ENCODE measurements at places on chromosomes 6 and 20. TPM values are rescaled to one million over a fixed set of nuclear protein-coding genes. Genes with fewer than 3 reads are reported as not detected.

DNA sequence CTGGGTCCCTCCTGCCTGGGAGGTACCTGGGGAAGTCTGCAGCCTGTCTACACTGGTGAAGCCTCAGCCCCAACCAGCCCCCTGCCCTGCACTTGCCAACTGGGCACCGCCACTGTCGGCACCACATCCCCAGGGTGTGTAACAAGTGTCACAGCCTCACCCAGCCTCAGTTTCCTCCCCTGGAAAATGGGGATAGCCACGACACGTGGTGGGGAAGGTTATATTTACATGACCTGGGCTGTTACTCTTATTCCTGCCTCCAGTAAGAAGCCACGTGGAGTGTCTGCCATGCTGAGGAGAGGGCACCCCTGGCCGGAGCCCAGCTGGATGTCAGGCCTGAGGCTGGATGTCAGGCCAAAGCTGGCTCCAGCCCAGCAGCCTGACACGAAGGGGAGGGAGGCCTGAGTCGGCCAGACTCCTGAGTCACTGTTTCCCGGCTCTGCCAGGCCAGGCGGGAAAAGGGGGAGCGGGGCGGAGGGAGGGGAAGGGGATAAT lies 44.9 kb downstream of the SNAI1 start:
- peak; percentile 60 for DNase-seq

GRCh38 chr6:98416027-98416426 lies 418.3 kb upstream of the POU3F2 start:
- no peak for DNase-seq

DNA sequence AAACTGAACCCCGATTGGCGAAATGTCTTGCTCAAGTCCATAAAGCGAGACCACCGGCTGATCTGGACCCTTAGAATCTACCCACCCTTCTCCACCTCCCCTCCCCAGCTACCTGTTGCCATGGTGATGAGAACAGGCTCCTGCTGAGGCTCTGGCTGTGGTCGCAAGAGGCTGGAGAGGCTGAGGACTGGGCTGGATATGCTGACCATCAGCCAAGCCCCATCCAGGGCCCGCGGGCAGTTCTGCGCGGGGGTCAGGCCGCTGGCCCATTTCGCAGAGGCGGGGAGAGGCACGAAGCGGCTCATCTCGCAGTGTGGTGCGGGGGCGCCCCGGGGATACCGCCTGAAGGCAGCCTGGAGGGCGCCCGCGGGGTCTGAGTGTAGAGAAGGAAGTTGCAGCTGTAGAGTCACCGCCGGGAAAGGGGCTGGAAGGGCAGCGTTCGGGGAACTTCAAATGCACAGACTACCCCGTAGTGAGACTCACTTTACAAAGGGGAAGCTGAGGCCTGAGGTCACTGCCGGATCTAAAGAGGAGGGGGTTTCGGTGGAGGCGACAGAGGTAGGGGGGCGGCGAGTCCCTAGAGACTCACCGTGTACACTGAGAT lies 671 bp downstream of the TAPBP start:
- no peak for DNase-seq

DNA sequence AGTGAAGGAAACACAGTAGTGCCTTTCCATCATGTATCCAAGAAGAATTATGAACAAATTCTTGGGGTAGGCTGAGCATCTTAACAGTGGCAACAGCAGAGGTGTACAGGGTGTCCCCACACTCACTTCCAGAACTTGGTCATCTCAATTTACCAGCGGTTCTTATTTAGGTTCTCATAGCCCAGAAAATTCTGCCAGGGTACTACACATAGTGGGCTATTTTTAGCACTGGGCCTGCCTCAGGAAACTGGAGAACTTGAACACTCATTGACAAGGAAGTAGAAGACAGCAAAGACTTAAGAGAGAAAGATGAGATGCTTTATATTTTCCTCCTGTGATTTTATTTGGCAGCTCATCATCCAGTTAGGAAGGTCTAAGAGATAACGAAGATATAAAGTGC lies 71.8 kb upstream of the PHIP start:
- DNase-seq: no peak

GRCh38 chr20:53365539-53366075 lies 228.0 kb downstream of the ZNF217 start:
- DNase-seq: no peak

DNA sequence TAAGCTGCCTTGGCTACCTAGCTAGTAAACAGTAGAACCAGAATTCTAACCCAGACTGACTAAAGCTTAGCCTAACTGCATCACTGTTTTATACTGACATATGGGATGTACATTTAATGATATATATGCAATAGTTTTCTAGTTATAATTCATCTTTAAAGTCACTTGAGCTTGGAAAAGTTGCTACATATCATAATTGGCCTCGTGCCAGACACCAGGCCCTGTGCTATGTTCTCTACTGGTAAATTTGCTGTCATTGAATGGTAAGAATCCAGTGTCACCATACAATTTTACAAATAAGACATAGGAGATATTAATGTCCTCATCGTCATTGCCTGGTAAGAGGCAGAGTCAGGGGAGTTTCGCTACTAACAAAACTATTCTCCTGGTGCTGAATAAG lies 396.8 kb downstream of the CDKAL1 start:
- DNase-seq: no peak

DNA sequence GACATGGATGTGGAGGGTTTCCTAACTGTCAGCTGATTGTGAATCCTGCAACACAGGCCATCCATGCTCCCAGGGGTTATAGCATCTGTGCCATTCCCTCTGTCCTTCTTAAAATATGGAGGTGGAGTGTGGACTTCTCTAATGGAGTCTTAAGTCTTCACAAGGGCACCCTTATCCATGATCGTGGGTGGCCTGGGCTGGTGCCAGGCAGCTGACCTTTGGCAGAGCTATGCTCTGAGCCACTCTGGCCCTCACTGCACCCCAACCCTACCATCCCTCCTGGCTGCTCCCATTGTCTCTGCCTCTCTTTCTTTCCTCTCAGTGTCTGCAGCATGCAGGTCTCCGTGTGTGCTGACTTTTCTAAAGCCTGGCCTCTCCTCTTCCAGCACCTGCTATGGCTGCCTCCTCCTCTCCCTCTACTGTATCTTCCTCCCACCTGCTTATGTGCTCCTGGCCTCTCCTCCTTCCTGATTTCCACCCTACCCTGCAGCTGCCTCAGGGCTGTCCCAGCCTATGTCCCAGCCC lies 11.2 kb upstream of the PCMTD2 start:
- DNase-seq: no peak

DNA sequence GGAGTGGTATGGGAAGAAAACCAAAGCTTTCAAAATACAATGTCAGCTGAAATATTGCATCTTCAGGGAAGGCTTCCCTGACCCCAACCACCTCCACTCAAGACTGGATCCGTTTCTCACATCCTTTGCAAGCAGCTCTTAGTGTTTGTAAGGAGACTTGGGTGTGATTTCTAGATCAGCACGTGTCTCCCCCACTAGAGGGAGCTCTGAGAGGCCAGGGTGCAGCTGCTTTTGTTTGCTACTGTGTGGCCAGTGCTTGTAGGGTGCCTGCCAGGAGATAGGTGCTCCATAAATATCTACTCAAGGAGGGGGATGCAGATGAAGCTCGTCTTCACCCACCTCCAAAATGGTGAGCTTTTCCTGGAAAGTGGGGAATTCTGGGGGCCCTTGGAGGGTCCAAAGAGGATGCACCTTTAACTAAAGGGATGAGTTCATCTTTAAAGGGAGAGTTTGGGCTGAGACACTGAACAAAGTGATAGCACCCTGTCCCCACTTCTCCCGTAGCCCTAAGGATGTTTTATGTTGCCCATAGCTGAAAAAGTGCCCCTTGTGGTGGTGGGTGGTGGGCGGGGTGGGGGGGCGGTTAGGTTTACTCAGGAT lies 52.6 kb upstream of the MAFB start:
- no peak for DNase-seq

LAMA2 gene
- total RNA-seq: 0.58 TPM

DNA sequence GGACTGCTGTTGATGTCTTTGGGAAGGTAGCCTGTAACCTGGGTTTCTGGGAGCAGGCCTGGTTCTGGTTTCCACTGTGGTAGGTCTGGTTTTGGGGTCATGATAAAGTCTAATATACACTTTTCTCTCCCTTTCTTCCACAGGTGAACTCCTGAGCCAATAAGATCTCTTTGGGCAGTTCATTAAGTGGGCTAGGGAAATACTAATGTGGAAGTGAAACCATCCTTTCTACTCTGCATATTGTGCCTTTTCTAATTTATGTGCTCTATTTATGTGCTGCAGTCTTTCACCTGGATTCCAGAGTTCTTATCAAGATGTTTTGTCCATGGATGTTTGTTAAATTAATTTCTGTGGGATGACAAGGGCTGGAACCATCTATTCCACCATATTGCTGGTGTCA lies 165.7 kb upstream of the PTPRK start:
- no peak for DNase-seq

- no peak for DNase-seq
Measured at GRCh38 chr20:43151256-43151655, 38.5 kb downstream of the PTPRT start.

PERP gene
- 58.1 TPM for total RNA-seq

GRCh38 chr6:6610031-6610591 lies 21.6 kb downstream of the LY86 start:
- DNase-seq: no peak

DNA sequence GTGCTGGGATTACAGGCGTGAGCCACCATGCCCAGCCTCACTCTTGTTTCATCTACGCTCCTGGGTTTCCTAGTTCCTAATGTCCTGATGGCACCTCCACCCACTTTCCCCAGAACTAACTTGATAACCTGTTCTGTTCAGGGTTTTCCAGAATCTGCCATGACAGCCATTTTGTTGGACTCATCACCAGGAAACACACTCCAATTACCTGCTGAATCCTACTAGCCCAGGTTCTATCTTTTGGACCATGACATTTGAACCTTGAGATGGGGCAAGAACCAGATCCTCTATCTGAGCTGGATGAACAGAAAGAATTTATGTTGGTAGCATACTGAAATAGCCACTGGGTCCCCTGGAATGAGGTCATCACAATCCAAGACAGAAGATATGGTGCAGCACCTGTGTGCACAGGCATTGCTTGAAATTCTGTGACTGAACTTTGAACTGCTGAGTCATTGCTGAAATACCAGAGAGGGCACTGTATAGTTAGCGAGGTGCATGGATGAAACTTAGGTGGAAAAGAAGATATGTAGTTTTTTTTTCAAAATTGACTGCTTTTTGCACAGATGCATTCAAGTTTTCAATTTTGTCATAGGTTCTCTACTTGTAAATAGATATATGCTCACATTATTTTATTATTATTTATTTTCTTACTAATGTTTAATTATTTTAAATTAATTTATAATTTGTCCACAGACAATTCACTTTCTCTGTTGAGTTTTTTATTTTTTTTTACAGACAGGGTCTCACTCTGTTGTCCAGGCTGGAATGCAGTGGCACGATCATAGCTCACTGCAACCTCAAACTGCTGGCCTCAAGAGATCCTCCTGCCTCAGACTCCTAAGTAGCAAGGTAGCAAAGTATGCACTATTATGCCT lies 42.8 kb upstream of the TASP1 start:
- DNase-seq: no peak

SLCO4A1 gene
- 7.9 TPM for total RNA-seq

HLA-DQB1 gene
- total RNA-seq: 0.10 TPM

TAF8 gene
- 15.1 TPM for total RNA-seq

GRCh38 chr20:9066191-9066590 lies 2.7 kb upstream of the PLCB4 start:
- DNase-seq: no peak

TBC1D20 gene
- total RNA-seq: 27.8 TPM

PPP1R16B gene
- 56.4 TPM for total RNA-seq

DNA sequence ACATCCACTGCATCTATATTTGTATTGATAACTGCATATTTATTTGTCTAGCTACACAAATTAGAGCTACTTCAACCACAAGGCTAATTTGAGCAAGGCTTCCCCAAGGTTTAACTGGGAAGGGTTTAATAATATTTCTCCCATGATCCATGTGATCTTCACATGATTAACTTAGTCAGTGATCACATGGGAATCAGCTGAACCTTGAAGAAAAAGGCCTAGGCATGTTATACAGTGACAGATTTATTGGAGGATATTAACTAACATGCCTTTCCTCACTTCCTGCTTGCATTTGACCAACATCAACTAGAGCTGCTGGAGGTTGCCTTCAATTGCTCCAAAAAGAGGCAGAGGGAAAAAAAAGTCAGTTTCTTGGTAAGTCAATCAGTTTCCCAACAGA lies 417.0 kb downstream of the HAO1 start:
- DNase-seq: no peak

- DNase-seq: no peak
Measured at GRCh38 chr6:137417396-137417795, 76.8 kb downstream of the OLIG3 start.

- DNase-seq: no peak
Measured at GRCh38 chr6:43328528-43328927, 19.9 kb upstream of the CRIP3 start.

TINAG gene
- total RNA-seq: 4.8 TPM

CCDC170 gene
- total RNA-seq: 0.10 TPM

- no peak for DNase-seq
Measured at GRCh38 chr6:149843051-149843633, 21.0 kb downstream of the LRP11 start.

- no peak for DNase-seq
Measured at GRCh38 chr20:1450926-1451491, 15.6 kb downstream of the NSFL1C start.

LY6G6F gene
- not detected for total RNA-seq

ATP6V1G2 gene
- 0.18 TPM for total RNA-seq

- no peak for DNase-seq
Measured at GRCh38 chr6:93242049-93242448, 177.3 kb downstream of the EPHA7 start.

DNA sequence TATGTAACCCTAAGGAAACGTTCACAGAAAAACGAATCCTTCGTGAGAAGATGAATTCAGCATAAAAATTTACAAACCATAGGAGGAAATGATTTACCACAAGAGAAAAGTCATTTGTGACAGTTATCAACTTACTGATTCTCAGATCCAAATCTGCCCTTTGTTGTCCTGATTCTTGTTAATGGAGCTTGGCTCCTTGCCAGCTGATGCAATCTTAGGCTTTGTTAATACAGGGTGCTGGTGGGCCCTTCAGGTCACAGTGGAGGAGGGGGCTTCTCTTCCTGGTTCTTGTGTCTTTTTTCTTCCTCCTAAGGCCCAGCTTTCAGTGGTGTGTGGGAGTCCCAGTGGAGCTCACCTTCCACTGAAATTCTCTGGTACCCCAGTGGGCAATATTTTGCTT lies 108.4 kb upstream of the MAP3K7 start:
- DNase-seq: no peak

DNA sequence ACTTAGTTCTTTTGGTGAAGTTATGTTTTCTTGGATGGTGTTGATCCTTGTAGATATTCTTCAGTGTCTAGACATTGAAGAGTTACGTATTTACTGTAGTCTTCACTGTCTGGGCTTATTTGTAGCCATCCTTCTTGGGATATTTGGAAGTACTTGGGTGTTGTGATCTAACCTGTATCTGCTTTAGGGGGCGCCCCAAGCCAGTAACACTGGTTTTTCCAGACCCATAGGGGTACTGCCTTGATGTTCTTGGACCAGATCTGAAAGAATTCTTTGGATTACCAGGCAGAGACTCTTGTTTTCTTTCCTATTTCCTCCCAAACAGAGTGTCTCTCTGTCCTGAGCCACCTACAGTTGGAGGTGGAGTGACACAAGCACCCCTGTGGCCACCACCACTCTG lies 309.1 kb upstream of the IMPG1 start:
- no peak for DNase-seq

ZNF831 gene
- not detected for total RNA-seq

GRCh38 chr6:95413789-95414188 lies 163.5 kb upstream of the MANEA start:
- DNase-seq: no peak

- no peak for DNase-seq
Measured at GRCh38 chr6:109304284-109305015, 77.8 kb downstream of the CD164 start.

Measured in glomerular endothelial cell (primary cell).